ENCODE measurements at places on chromosomes 1 and 21.
A peak's percentile ranks its signal among the peaks of the same experiment; 100 is the strongest.

DNA sequence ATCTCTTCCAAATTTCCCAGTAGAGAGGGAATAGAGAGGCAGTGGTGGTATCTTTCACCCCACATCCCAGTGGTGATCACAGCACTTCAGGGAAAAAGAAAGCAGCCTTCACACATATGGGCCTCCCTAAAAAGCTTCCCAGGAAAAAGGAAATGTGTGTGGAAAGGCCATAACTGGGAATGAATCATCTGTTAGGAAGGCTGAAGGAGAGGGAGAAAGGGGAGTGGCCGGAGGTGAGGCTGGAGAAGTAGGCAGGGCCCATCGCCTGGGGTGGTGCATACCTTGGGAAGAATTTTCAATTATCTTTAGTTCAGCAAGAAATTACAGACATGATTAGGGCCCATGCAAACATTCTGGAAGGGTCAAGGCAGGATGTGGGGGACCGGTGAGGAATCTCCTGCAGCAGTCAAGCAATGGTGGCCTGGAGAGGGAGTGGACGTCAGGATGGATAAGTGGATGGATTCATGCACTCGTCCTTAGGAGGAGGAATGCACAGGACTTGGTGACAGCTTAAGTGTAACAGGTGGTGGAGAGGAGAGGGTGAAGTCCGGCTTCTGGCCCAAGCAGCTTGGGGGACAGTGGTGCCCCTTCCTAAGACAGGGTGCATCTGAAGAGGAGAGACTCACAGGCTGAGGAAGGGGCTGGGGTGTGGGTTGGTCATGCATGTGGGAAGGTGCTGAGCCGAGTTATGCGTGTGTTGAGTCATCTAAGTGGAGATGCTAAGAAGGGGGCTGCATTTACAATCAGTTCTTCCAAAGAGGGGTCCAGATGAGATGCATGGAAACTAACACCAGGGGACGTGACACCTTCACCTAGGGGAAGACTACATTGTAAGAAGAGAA is 17.9 kb downstream of the HIVEP3 start:
- no peak for DNase-seq

GRCh38 chr1:170032531-170033280 is 41.8 kb downstream of the KIFAP3 start:
- DNase-seq = no peak

GRCh38 chr1:207858806-207859205 is 52.1 kb downstream of the CD34 start:
- DNase-seq = no peak

GRCh38 chr21:31349208-31349607 is 5.1 kb upstream of the TIAM1 start:
- DNase-seq = no peak

GRCh38 chr21:45766501-45766900 is 123.0 kb downstream of the PCBP3 start:
- no peak for DNase-seq

DNA sequence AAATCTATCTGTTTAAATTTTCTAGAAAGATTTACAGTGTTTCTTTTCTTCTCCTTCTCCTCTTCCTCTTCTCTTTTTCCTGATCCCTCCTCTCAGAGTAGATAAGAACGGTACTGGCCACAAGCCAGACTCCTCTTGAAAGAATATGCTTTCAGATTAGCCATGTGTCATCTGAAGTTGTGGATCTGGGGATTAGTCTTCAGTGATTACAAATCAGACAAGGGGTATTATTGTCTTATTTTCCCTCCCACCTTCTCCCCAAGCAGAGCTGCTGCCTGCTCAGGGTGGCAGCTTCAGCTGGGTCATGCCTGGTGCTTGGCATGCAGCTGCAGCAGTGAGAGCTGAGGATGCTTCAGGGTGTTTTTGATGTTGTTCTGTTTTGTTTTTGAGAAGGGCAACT is 42.7 kb downstream of the SGIP1 start:
- DNase-seq = no peak

DNA sequence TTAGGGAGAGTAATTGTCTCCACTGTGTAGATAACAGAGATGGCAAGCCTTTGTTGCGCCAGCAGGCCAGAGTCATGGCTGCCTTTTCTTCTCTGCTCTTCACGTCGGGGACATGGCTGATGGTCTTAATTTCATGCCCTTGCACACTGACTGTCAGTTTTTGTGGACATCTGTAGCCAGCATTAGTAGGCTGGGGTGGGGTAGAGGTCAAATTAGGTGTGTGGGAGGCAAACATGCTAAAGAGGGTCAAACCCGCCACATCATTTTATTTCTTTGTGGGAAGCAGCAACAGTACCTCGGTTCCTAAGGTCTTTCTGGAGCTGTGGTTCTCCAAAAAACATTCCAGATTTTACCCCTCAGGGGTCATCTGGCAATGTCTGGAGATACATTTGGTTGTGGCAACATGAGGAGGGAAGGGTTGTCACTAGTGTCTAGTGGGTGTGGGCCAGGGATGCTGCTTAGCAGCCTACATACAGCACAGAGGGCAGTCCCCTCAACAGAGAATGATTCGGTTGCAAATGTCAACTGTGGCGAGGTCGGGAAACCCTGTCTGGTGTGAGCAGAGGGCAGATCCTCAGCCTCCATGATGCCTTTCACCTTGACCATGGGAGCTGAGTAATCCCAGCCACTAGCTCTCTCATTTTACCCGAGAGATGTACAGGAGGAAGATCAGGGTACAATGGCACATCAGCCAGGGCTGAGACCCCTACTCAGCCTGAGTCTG is 14.7 kb downstream of the RUNX1 start:
- DNase-seq = no peak

GRCh38 chr1:202516434-202516877 is 168.0 kb downstream of the PPP1R12B start:
- DNase-seq = no peak

DNA sequence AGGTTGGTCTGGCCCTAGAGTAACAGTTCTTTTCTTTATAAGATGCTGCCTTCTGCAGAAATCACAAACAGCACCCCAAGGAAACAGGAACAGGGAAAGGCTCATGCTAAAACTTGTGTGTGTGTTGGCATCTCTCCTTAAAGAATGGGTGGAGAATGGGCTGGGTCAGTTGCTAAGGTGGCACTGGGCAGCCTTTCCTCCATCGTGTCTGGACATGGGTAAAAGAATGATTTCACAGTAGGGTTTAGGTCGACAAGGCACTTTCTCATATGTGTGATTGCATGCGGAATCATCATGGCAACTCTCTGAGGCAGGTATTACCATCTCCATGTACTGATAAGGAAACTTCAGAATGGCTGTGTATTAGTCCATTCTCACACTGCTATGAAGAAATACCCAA is 40.3 kb downstream of the LRRN2 start:
- no peak for DNase-seq

GRCh38 chr1:110068646-110069403 is 1.6 kb downstream of the ALX3 start:
- DNase-seq = no peak

GRCh38 chr1:197924516-197925123 is 7.4 kb downstream of the LHX9 start:
- peak; percentile 22 for DNase-seq

DNA sequence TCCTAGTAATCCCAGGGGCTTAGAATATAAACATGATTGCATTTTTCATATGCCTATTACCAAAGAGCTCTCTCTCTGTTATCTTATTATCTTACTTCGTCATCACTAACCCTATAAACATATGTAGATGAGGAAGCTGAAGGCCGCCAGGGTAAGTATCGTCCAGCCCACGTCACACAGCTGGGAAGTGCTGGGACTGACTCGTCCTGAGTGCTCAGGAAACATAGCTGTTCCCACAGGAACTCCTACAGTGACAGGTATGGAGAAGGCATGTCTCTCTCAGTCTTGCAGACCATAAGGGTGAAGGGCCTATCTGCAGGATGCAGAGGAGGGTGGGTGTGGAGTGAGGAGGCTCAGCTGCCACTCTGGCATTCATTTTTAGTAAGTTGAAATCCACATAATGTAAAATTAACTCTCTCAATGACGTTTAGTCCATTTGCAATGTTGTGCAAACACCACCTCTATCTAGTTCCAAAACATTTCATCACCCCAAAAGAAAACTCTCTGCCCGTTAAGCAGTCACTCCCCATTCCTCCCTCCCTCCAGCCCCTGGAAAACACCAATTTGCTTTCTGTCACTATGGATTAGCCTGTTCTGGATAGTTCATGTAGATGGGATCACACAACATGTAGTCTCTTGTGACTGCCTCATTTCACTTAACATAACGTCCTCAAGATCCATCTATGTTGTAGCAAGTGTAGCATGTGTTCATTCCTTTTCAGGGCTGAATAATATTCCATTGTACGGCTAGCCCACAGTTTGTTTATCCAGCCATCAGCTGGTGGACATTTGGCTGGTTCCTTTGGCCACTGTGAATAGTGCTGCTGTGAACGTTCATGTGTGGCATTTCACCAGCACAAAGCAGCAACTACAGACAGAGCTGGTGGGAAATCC is 68.3 kb downstream of the TCP10L start:
- no peak for DNase-seq

DNA sequence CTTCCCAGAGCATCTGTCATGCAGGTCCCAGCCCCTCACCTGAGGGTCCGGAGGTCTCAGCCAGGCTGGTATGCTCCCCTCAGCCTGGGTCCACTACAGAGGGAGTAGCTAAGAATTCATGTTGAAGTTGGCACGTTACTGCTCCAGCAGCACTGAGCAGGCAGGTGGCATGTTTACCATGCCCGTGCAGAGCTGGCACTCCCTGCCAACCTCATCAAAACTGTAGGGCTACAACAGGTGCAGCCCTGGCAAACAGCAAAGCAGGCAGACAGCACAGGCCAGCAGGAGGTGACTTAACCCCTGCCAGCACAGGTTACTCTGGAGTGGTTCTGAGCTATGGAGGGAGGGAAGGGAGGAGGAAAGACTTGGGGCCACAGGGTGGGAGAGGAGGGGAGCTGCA is 46.4 kb downstream of the NUAK2 start:
- DNase-seq = no peak

GRCh38 chr21:42997053-42997452 is 22.7 kb downstream of the PKNOX1 start:
- DNase-seq = no peak

- DNase-seq = no peak
Measured at GRCh38 chr1:185479796-185480195, 162.8 kb upstream of the IVNS1ABP start.

DNA sequence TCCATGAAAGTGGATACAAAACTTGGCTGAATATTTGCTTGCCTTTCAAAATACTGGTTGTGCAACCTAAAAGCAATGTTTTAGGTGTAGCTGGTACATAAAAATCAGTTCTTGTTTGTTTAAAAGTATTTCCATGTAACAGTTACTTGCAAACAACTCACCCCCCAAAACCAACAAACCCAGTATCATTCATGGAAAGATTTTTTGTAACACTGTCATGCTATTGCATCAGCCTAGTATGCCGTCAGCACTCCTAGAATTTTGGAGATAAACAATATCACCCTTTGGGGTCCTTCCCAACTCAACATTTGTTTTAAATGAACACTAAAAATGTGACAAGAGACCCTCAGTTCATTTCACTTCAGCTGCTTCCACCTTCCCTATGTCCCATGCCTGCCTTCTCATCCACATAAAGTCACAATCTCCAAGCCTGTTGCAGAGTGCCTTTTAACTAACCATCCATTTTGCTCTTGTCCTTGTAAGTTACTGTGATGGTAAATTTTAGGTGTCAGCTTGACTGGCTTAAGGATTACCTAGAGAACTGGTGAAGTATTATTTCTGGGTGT is 425.3 kb downstream of the DUSP10 start:
- no peak for DNase-seq

GRCh38 chr1:12643079-12643478 is 806 bp upstream of the AADACL4 start:
- DNase-seq = no peak

GRCh38 chr21:33015756-33016155 is 10.0 kb upstream of the OLIG2 start:
- DNase-seq = no peak

GRCh38 chr21:42025376-42026081 is 15.4 kb upstream of the ZBTB21 start:
- DNase-seq = no peak

- DNase-seq = no peak
Measured at GRCh38 chr1:244002721-244003120, 48.4 kb upstream of the ZBTB18 start.

DNA sequence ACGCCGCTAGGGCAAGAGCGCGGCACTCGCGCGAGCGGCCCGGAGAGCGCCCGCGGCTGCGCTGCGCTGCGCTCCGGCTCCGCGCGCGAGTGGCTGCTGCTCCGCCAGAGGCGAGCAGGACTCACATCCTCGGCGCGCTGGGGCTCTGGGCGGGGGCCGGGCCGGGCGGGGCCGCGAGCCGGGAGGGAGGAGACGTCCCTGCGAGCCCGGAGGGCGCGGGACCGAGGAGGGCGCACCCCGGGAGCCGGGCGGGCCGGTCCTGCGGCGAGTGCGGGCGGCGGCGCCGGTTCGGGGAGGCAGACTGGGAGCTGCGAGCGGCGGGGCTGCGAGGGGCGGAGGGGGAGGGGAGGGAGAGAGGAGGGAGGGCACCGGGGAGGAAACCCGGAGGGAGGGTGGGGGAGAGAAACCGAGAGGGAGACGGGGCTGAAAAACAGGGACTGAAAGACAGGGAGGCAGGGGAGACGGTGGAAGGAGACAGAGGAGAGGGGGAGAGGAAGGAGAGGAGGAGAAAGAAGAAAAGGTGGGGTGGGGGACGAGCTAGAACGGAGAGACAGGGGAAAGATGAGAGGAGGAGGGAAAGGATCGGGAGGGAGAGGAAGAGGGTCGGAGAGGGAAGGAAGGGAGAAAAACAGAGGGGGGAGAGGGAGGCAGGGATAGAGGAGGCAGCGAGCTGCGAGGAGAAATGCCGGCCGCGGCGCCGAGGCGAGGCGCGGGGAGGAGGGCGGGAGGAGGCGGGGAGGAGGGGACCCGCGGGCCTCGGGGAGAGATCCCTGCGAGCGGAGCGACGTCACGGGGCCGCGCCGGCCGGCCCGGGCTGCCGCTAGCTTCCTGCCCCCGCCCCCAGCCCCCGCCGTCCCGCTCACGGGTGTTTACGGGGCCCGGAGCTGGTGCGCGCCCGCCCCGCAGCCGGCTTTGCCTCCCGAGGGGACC is at the start of gene CAMK2N1:
Gene CAMK2N1 (minus strand): TSS at position 684 of the 930 bp plus-strand sequence. CDS start 831 bp downstream, outside the sequence.
- peak; percentile 67 for DNase-seq

DNA sequence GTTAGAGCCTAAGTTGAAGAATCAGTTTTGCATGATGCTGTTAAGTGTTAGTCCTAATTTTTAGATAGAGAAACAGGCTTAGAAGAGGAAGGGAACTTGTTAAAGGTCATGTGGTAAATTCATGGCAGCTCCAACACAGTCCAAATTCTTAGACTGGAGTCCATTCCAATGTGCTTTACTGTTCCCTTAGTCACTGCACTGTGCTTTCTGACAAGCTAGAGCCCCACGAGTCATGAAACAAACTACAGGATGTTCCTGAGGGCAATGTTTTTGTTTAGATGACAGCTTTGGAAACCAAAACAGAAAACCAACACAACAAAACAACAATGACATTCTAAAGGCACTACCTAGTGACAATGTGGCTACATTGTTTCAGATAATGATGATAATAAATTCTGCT is 23.1 kb upstream of the RGS4 start:
- DNase-seq = no peak

GRCh38 chr1:96384611-96385010 is 337.0 kb upstream of the PTBP2 start:
- DNase-seq = no peak

Data from activated naive CD4-positive, alpha-beta T cell treated with Interleukin-2 at 50 U/mL for 16 hours (primary cell).